ENCODE measurements at places on chromosomes 5 and 9. TPM values are rescaled to one million over a fixed set of nuclear protein-coding genes. Genes with fewer than 3 reads are reported as not detected.

Gene PKD2L2
- not detected for total RNA-seq

Gene BARX1
- not detected for total RNA-seq

Gene GRXCR2
- total RNA-seq: not detected

Gene PCDHA10
- total RNA-seq: 0.13 TPM

Gene CEMIP2
- 125 TPM for total RNA-seq

Gene LCN2
- total RNA-seq: not detected

Gene PDE6A
- total RNA-seq: under 0.01 TPM

Gene FABP6
- not detected for total RNA-seq

Gene CACFD1
- total RNA-seq: 29.3 TPM

Measured in mesangial cell (primary cell).